ENCODE measurements at places on chromosomes 6 and 20.

DNA sequence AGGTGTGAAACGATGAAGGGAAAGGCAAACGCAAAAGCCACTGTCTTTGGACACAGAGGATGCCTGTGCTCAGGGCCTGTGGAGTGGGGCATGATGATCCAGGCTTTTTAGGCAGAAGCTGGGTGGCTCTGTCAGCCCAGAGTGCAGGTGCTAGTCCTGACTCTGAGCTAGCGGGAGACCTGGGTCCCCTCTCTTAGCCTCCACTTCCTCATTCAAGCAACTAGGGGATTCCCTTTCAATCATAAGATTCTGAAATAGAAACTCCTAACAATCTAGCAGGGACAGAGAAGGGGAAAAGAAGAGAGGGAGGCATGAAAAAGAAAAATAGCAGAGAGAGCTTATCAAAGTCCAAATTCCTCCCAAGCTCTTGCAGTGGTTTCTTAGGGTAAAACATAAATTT is 7.6 kb upstream of the HIVEP2 start:
- no peak for DNase-seq

- DNase-seq, result no peak
Measured at GRCh38 chr6:109961611-109962041, 16.5 kb upstream of the GPR6 start.

GRCh38 chr6:28675600-28675999 is 149.9 kb downstream of the GPX5 start:
- DNase-seq, result no peak

- no peak for DNase-seq
Measured at GRCh38 chr6:150325066-150325772, 43.6 kb upstream of the IYD start.

DNA sequence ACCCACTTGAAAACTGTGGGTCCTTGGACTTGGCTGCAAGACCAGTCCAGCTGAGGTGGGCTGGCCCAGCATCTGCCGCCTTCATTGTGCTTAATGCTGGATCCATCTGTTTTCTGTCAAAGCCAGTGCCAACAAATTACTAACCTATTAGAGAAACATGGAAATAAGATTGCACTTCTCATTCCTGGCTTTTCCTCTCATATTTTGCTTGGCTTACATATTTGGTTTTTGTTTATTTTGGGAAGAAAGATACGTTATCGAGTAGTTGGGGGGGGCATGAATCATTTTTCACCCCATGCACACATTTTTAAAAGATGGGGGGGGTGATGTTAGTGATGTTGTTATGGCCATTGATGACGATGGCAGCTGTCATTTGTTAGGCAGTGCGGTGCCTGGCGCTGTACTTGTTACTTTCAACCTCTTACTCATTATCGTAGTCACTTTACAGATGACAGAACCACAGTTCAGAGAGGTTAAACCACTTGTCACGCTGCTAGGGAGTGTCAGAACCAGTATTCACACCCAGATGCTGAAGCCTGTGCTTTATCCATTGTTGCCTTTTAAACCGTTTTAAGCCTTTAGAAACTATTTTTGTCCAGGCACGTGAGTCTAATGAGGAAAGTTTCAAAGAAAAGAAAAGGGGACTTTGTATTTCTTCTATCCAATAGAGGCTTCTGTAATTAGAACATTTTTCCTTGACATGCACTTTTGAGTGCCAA is 180.0 kb downstream of the TMEM242 start:
- DNase-seq, result peak; percentile 10

DNA sequence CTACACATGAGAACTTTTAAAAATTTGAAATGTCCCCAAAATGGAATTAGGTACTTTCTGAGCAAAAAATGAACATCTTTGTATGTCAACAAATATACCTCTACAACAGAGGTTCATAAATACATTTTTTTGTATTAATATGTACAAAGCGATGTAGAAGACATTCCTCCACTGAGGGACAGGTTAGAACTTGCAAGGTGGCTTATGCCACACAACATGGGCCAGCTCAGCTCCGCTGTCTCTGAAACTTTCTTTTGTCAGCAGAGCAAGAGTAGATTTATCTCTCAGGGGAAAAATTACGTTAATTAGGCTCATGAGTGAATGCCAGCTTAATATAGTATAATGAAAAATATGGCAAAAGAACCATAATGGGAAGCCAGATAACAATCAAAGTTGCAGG is 10.6 kb upstream of the TMEM242 start:
- no peak for DNase-seq

GRCh38 chr6:12009180-12009685 is 2.9 kb upstream of the HIVEP1 start:
- no peak for DNase-seq

DNA sequence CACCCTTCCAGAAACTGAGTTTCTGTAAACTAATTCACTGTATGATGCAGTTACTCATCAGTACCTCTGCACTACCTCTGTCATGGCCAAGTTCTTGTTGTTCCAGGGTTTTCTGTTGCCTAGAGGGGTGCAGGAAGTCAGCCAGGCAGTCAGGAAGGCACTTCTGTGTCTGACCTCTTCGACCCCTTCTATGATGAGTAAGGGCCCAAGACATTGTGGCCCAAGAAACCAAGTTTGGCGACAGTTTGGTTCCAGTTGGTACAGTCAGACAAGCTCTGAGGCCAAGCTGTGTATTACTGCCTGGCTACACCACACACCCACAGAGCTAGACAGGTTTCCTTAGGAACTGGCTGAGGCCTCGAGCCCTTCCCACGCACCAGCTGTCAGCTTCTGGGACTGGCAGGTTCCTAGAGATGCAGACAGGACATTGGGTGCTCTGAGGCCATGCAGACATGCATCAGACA is 41.2 kb downstream of the TRAF3IP2 start:
- no peak for DNase-seq

GRCh38 chr6:45952168-45952529 is 63.5 kb downstream of the CLIC5 start:
- DNase-seq, result no peak

DNA sequence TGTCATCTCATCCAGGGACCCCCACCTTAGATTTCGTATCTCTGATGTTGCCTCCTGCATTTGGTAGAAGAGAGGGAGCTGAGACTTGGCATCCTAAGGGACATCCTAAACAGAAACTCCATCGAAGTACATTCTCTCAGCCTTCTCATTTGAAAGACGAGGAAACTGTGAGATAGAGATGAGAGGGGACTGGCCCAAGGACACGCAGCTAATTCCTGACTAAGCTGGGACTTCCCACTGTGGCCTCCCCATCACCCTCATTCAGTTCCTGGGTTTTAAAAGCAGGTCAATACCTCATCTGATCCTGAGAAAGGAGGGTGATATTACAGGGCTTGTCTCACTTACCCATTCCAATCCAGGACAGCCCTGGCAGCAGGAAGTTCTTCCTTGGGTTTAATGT is 855 bp upstream of the WFDC5 start:
- no peak for DNase-seq

DNA sequence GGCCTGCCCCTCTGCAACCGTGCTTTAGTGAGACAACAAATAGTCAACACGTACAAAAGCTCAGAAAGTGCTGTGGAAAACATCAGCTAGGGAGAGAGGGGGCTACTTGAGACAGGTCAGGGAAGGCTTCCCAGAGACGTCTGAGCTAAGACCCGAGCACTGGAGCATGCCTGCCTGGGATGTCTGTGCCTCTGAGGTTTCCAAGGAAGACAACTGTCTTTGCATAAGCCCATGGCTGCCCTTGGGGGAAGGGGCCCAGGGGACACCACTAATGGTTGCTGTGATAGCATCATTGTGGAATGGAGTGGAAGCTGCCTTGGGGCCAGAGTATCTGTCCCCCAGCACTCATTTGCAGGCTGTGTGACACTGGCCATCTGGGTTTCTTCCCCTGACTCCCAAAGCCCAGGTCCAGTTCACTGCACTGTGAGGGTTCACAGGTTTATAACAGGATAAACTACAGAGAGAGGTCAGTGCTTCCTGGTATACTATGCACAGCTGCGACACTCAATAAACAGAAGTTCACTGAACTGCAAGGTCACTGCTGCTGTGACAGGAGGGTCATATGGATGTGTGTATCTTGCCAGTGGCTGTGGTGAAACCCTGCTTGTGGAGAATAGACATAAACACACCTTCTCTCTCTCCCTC is 1.5 kb upstream of the ARFGEF2 start:
- no peak for DNase-seq

DNA sequence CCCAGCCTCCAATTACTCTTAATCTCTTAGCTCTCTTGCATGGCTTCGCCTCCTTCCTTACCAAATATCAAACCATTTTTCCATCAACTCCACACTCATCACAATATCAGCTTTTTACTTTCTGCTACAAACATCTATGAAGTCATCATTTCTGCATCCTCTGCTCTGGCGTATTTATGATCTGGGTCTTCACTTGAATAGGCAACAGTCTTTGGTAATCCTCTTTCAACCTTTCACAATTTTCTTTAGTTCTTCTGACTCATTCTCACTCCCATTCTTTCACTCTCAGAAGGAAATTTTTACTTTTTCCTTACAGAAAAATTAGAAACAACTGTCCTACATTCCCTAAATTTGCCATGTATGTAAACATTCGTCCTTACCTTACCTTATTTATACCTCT is 522.4 kb downstream of the HDGFL1 start:
- DNase-seq, result no peak

DNA sequence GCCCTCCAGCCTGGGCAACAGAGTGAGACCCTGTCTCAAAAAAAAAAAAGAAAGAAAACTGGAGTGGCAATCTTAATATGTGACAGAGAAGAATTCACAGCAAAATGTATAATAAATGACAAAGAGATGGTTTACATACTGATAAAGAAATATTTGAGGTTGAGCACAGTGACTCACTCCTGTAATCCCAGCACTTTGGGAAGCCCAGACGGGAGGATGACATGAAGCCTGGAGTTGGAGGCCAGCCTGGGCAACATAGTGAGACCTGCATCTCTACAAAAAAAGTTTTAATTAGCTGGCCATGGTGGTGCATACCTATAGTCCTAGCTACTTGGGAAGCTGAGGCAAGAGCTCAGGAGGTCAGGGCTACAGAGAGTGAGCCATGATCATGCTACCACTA is 12.4 kb upstream of the DEFB118 start:
- no peak for DNase-seq

- no peak for DNase-seq
Measured at GRCh38 chr20:43748274-43748673, 21.5 kb upstream of the GTSF1L start.

- DNase-seq, result no peak
Measured at GRCh38 chr6:136964398-136964797, 42.3 kb downstream of the SLC35D3 start.

DNA sequence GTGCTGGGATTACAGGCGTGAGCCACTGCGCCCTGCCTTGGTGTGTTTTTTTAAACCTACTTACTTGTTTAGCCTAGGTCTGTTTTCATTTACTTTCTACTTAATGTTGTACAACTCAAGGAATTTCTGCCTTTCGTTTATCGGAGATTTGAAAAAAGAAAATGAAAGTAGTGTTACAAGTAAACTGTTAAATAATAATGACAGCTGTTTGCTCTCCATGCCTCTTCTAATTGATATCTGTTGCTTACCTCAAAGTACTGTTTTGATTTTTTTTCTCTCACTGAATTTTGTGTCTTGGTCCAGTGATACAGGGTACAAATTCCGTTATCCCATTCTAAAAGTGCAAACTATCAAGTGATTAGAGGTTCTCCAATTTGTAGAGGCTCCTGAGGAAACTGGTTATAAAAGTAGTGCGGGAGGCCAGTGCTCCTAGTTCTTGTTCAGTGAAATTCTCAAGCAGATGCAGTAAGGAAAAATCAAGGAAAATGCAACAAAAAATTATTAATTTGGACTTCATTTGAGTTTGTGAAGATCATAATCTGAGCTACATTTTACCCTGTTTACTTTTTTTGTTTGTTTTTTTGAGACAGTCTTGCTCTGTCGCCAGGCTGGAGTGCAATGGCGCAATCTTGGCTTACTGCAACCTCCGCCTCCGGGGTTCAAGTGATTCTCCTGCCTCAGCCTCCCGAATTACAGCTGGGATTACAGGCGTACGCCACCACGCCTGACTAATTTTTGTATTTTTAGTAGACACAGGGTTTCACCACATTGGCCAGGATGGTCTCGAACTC is 2.2 kb downstream of the UBR2 start:
- no peak for DNase-seq

DNA sequence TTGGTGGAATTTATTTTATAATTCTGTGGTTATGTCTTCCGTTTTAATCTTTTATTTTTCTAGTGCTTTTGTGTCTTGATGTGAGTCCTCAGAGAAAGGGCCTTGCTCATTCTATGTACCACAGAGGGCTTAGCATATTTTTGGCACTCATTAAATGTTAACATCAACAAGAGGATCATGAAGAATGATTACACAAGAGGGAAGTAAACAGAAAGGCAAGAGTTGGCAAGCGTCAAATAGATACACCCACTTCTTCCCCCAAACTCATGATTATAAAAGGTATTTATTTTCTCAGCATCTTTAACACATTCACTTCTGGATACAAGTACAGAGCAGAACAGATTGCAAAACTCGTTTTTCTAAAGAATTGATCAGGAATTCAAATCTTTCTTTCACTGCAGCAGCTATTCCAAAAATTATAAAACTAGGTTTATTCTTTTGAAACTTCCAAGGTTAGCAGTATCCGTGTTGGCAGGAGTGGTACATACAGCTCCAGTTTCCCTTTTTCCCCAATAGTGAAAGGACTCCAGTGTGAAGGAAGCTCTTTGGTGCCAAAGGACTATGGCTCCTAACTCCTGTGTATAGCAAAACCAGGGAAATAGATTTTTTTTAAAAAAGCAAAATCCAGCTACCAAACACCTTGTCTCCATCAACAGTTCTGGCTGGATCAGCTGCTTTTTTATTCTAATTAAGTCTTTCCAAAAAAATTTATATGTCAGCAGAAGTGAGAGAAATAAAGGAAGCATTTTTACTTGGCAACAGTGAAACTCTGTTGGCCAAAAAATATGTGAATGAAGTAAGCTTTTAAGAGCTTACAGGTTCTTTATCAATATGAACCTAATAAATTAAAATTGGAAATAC is 221.9 kb downstream of the ADGRG6 start:
- no peak for DNase-seq

All from activated T-helper 9 cell treated with anti-CD3 and anti-CD28 coated beads, Interleukin-2, amount 50 U/mL, for 16 hours (primary cell).